ENCODE measurements at places on chromosomes 3 and 15.

DNA sequence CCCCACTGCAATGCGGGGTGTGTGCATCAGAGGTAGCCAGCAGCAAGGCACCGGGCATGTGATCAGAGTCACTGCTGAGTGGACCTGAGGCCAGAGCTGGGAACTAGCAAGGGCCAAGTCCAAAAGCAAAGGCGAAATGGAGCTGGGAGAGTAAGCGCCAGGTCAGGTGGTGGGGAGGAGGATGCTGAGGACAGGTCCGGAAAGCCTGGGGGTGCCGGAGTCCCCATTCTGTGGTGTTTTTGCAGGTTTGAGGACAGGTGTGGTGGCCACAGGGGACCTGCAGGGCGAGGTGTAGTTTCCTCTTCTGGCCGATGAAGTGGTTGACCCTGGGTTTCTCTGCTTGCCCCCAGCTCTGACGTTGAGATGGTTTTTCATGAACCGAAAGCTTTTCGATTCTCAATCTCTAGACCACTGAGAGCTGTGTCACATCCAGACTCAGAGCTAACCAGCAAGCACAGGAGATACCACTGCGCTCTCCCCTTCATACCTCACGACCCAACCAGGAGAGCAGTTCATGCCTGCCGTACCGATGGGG is 35.0 kb upstream of the HES1 start:
- DNase-seq, result no peak

DNA sequence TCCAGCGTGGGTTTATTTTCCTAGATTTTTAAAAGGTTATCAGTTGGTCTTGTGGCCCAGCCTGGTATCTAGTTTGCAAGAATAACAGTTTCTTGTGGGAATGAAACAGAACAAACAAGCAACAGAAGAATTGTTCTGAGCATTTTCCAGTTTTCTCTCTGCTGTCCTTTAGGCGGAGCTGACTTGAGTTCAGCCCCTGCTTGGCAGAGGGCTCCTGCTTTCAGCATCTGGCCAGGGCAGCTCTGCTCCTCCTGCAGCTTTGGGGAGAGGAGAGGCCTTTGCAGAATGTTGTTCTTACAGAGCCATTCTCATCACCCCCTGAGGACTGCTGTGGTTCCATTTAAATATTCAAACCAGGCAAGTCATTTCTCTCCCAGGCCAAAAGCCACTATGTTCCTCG is 117.7 kb downstream of the ALDH1A2 start:
- no peak for DNase-seq

- no peak for DNase-seq
Observed at GRCh38 chr15:95284933-95285421, 1045.5 kb upstream of the NR2F2 start.

- DNase-seq, result no peak
Observed at GRCh38 chr3:138768125-138768524, 66.6 kb downstream of the PIK3CB start.

DNA sequence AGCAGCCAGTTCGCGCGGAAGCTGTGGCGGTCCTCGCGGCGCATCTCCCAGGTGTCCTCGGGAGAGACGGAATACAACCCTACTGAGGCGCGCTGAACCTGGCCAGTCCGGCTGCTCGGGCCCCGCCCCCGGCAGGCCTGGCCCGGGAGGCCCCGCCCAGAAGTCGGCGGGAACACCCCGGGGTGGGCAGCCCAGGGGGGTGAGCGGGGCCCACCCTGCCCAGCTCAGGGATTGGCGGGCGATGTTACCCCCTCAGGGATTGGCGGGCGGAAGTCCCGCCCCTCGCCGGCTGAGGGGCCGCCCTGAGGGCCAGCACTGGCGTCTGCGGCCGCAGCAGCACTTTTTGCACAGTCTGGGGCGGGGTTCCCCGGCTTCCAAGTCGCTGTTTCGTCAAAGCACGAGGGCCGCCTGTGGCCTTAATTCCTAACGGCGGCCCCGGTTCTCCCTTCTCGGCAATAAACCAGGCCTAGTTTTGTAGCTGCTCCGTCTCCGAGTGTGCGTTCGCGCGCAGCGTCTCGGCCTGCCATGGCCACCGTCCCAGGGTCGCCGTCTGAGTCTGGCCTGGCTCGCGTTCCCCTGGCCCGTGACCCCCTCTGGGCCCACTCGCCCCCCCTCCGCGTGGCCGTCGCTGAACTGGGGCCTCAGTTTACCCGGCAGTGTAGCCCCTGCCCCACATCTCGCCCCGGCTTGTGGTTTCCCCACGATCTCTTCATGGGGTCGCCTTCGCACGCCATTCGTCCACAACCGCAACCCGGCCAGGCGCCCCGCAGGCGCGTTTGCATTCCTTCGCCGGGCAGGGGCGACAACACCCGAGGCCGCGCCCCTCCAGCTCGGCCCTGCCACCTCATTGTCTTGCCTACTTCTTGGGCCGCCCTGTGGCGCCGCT is 30.0 kb downstream of the NBEAL2 start:
- peak; percentile 60 for DNase-seq

DNA sequence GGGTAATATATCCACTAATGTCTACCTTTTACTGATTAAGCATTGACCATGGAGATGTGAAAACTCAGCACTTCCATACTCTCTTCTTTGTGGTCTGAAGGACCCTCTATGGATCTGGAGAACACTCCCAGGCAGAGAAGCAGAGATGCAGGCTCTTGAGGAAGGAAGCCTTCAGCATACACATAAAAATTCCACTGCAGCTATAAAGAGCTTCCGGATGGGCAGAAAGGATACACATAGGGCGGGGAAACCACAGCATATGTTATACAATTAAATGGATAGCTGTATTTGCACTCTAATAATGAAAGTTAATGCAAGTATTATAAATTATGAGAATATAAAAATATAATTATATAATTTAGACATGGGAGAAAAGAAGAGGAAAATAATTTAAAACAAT is 1258.2 kb upstream of the ALCAM start:
- no peak for DNase-seq

DNA sequence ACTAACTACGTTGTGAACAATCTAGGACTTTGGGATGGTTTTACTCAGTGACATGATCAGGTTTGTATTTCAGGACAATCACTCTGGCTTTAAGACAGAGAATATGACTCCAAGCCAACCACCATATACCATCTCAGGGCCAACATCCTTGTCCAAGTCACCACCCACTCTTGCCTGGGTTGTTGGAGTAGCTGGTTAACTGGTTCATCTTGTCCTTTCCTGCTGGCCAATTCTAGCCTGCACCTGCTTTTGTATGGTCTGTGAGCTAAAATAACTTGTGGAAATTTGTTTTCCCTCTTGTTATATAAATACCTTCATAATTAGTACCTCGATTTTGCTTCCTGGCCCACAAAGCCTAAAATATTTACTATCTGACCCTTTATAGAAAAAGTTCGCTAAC is 306.8 kb upstream of the STT3B start:
- DNase-seq, result no peak

GRCh38 chr3:45664578-45664977 is 24.6 kb upstream of the SACM1L start:
- DNase-seq, result peak; percentile 50

DNA sequence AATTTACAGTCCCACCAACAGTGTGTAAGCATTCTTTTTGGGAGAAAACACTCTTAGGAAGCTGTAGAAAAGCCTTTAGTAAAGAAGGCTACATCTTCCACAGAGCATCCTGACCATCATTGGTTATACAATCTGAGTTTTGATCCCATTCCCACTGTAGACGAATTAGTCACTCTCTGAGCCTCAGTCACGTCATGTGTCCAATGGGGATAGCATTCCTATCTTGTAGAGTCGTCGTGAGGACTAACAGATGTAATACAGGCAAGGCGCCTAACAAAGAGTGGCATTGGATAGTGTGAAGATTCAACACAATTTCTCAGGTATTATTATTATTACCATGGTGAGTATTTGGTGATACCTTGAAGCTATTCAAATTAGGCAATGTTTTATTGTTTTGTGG is 44.0 kb upstream of the ALDH1A3 start:
- DNase-seq, result no peak

DNA sequence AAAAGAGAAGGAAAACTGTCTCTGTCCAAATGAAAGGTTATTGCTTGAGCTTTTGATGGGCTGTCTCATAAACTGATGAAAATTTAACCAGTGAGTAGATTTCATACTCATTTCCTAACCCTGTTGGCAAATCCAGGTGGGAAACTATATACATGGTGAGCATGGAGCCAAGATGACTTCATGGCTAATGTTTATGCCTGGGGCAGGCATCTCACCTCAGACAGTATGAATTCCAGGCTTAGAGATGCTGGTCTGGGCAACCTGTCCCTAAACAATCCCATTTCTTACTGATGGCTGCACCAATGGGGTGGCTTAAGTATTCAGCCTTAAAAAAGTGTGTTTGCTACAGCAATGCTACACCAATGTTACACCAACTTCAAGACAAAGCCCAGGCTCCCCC is 58.1 kb downstream of the SLTM start:
- DNase-seq, result no peak

DNA sequence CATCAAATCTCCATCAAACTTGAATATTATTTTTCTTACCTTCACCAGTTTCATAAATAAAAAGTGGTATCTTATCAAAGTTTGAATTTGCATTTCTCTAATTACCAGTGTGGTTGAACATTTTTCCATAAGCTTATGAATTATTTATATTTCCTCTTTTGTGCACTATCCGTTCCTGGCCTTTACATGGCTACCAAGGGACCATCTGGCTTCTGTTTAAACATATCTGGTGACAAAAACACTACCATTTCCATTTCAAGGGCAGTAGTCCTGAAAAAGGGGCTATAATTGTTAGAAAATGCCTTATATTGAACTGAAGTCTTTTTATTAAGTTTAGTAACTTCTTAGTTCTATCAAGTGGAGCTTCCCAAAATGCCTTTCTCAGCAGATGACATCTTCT is 44.3 kb upstream of the TM4SF4 start:
- DNase-seq, result no peak

DNA sequence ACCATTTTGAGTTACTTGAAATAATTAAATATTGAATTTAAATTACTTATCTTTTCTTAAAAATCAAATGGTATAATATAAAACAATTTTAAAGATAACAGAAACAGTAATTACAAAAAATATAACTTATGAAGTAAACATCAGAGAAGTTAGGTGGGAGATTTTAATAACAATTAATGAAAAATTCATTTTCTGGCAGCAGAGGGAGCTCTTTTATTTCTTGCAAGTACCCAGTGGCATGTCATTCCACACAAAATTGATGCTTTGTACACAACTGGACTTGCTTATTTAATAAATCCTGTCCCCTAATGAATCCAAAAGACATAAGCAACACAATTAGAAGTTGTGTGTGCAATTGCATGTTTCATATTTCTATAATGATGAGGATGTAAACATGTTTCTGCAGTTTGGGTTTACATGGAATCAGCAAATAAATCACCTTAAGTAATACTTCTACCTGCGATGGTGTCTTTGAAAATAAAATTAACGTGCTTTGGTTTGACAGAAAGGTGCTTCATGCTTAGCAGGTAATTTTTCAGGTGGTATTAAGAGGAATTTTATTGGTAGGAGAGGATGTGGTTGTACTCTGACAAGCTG is 861.3 kb downstream of the ZPLD1 start:
- no peak for DNase-seq

- DNase-seq, result no peak
Observed at GRCh38 chr15:92800013-92800412, 100.1 kb upstream of the CHD2 start.

DNA sequence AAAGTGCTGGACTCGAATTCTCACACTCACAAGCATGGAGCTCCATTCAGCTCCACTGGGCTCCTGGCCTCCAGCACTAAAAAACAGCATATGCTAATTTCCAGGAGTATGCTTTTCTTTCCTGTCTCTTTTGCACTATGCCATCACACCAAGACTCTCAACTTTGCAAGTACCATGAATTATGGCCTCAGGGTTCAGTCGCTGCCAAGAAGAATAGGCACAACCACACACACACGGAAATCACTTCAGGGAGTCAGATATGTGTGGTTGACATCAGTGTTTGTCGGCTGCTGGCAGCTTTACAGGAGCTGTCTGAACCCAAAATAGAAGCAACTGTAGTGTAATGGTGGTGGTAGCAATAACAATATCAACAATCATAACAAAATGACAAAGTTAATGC is 305.0 kb upstream of the SLCO3A1 start:
- DNase-seq, result no peak

DNA sequence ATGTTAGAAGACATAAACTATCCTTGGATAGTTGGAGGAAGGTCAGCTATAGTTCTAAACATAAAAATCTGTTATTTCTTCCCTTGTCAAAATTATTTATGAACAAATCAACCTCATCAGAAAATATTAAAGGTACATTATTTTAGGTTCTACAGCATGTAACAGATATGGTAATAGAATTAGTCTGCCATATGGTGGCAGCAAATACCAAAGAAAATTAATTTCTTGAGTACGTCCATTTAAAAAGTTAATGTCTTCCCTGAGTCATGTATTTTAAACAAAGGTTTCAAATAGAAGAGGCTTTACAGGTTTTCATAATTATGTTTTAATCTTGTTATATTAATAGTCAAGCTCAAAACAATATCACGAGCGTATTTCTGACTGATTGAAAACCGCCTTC is 17.9 kb upstream of the ANKRD28 start:
- no peak for DNase-seq

DNA sequence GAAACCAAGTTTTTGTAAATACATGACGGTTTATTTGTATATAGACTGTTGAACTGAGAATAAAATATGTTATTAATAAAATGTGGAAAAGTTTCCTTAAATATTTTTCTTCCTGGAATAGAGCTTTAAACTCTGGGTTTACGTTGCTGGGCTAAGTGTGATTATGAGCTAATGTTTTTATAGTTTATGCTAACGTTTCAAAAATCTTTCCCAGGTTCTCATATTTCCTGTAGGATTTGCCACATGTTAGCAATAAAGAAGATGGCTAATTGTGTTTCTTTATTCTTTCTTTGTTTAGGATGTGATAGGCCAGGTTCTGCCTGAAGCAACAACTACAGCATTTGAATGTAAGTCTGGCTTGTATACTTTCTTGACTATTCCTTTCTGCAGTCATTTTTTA is 7.2 kb downstream of the MAP2K5 start:
- no peak for DNase-seq

DNA sequence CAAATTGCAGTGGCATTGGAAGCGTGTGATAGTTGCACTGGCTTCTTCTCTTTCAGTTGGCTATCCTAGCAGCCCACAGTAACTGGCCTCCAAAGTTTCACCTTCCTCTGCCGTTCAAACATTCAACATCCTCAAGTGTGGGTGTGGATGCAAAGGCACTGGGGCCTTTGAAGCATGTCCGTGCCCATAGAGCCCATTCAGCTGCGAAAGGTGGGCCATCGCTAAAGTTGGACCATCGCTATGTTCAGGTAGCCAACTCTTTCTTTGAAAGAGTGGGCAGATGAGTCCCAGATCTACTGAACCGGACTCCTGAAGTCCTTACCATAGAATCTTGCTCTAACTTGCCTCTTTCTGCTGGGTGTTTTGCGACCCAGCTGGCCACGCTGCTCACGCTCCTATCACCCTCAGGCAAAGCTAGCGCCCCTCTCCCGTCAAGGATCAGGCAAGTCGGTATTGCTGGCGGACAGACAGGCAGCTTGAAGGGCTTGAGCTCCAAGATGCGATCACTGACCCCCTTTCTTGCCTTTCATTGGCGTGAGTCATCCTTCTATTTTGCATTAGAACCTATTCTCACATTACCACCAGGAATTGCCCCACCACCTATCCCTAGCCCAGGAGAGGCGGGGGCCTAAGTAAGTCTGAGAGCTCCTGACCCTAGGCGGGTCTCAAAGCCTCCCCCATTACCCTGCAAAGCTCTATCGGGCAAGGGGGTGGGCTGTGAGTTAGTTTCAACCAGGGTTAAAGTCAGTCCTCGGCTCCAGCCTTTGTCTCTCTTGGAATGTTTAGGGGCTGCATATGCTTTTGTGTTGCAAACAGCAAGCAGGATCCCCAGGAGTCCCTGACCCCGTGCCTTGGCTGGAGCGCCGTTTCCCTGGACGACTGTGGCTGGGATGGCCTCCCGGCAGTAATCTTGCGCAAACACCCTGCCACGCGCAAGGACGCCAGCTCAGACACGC is 28.7 kb downstream of the ZIC4 start:
- no peak for DNase-seq
